Activated CD4-positive, alpha-beta T cell treated with anti-CD3 and anti-CD28 coated beads for 1 hour (primary cell): ENCODE measurements at places on chromosomes 7 and 10.

DNA sequence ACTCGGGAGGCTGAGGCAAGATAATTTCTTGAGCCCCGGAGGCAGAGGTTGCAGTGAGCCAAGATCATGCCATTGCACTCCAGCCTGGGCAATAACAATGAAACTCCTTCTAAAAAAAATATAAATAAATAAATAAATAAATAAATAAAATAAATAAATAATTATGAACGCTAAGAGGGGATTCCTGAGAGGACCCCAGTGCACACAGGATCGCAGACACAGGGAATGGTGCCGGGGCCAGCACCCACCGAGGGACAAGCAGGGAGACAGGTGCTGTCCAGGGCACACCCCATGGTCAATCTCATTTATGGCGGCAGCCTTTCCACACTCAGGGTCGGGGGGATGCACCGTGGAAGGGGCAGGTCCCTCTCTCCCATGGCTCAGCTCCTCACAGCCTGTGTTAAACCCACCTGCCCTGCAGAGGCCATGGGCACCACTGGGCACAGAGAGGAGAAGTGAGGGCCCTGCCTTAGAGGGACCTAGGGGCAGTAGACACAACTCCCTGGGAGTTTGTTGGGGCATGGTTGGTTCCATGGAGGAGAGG, 2.2 kb upstream of the RAMP3 start:
- DNase-seq: no peak

DNA sequence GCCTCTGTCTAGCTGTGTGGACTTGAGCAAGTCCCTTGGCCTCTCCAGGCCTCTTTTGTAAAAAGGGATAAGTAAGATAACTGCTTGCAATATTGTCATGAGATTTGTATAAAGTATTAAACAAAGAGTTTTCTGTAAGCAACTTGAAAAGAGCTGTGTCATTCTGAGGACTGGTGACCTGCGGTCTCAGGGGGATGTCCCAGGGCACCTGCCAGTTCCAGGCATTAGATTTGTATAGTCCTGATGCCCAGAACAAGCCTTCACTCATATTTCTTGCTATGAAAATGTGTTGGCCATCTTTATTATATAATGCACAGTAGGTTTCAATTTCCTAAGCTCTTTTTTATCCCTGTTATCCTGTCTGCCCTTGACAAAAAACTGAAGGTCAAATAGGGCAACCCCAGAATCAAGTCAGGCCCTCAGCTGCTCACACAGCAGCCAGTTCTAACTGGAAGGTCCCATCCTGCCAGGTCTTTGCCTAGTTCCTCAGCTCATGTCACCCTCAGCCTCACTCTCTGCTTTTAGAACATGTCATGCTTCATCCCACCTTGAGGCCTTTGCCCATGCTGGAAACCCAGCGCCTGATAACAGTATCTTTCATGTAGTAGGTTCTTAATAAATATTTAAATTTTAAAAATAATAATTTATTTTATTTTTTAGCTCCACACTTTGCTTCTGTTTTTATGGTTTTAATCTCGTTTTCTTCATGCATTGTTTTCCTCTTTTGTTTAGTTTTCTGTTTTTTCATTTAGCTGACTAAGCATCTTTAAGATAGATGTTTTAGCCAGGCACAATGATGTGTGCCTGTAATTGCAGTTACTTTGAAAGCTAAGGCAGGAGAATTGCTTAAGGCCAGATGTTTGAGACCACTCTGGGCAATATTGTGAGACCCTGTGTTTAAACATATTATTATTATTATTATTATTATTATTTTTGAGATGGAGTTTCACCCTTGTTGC, 87.5 kb upstream of the ZNF92 start:
- DNase-seq: no peak

DNA sequence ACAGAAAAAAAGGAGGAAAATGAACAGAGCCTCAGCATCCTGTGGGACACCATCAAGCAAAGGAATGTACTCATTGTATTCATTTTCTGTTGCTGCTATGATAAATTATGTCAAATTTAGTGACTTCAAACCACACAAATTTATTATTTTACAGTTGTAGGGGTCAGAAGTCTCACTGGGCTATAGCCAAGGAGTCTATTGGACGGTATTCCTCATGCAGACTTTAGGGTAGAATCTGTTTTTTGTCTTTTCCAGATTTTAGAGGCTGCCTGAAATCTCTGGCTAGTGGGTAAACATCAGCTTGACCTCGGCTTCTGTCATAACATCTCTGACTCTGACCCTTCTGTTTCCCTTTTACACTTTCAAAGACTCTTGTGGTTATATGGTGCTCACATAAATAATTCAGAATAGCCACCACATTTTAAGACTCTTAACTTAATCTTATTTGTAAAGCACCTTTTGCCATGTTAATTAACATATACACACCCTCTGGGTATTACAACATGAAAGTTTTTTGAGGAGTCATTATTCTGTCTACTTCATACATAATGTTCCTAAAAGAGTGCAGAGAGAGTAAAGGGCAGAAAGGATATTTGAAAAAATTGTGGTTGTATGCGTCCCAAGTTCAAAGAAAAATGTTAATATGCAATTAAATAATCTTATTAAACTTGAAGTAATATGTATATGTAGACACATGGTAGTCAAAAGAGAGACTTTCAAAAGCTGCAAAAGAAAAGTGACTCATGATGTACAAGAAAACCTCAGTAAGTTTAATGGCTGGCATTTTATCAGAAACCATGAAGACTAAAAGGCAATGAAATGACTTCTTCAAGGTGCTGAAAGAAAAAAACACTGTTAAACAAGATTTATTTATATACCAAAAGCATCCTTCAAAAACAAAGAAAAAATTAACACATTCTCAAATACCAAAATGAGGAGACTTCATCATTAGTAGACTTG, 70.8 kb upstream of the MEOX2 start:
- no peak for DNase-seq

GRCh38 chr10:127971963-127972615, 65.2 kb downstream of the PTPRE start:
- no peak for DNase-seq

DNA sequence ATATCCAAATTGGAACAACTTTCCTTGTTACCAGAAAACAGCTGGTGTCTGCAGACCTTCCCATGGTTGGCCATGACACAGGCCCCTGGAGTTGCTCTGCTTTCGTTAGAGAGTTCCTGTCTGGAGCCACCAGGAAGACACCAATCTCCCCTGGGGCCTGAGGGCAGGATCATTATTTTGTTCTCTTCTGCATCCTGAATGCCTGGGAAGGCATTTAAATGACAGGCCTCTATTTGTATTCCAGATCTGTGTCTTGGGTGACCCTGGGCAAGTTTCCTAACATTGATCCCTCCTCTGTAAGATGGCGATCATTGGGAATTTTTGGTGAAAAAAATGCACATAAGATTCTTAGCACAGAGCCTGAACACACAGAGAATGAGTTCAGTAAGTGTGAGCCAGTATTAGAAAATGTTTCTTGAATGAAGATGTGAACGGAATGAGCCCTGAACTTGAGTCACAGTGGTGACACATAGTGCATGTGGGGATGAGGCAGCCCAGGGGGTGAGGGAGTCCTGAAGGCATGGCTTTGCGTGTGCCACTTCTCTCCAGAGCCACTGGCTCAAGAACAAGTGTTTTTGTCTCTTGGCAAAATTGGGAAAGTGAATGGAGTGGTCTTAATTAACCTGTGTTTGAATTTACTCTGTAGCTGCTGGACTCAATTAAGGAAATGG, 28.4 kb downstream of the BMPER start:
- DNase-seq: no peak
